ENCODE measurements at places on chromosomes 2 and 18.
A peak's percentile ranks its signal among the peaks of the same experiment; 100 is the strongest.

GRCh38 chr2:203683932-203684556 lies 22.4 kb upstream of the CD28 start:
- DNase-seq, result peak; percentile 54

GRCh38 chr2:20456116-20456571 lies 9.3 kb downstream of the RHOB start:
- no peak for DNase-seq

GRCh38 chr2:66553370-66553769 lies 118.4 kb downstream of the MEIS1 start:
- no peak for DNase-seq

GRCh38 chr2:74186038-74186437 lies 7.4 kb upstream of the MOB1A start:
- DNase-seq, result no peak

GRCh38 chr2:233414273-233414654 lies 60.0 kb downstream of the DGKD start:
- peak; percentile 31 for DNase-seq

- DNase-seq, result no peak
Observed at GRCh38 chr2:8857709-8858108, 20.3 kb upstream of the KIDINS220 start.

- DNase-seq, result no peak
Observed at GRCh38 chr2:201931951-201932350, 101.7 kb upstream of the FZD7 start.

GRCh38 chr2:208620487-208620978 lies 213.9 kb downstream of the PTH2R start:
- DNase-seq, result no peak

- DNase-seq, result no peak
Observed at GRCh38 chr2:98572676-98573075, 35.6 kb downstream of the COA5 start.

DNA sequence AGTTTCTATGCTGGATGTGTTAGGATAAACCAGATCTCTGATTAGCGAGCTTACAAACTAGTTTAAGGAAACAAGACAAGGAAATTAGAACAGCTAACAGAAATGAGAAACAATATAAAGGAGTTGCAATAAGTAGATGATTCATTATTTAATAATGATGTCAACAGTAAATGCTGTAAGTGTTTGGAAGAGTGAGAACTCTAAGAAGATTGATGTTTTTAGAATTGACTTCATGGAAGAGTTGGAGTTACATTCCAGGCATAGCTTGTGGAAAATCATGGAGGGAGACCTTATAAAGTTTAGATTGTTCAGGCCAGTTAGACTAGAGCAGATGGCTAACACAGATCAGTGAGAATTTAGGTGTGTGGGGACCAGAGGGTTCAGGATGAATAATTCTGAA lies 32.6 kb downstream of the PPP1R1C start:
- DNase-seq, result no peak

DNA sequence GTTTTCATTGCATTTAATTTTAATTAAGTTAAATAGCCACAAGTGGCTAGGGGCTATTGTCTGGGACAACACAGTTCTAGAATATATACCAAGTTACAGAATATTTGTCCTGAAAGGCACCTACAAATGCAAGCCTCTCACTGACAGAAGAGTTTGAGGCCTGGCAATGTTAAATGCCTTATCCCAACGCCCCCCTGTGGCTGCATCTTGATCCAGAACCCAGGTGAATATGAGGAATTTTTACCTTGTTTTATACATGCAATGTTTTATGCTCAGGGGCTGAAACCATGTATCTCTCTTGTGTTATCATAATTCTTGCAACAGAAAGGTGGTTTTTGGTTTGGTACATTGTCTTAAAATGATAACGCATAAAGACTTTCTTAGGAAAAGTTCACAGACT lies 71.8 kb upstream of the SEC11C start:
- no peak for DNase-seq

DNA sequence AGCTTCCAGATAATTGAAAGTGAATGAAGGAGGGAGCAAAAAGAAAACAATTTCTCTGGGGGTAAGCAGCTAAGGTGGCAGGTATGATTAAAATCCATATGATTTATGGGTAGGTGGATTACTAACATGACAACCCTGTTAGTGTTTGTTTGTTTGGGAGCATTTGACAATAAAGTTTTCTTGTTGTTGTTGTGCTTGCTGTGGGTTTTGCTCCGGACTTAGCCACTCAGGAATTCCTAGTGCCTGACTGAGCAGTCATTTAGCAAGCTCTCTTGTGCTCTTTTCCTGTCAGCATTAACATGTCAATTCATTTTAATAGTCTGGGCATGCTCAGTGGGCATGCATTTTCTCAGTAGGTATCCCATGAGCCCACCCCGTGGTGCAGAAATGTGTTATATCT lies 674.8 kb upstream of the ZEB2 start:
- DNase-seq, result no peak

DNA sequence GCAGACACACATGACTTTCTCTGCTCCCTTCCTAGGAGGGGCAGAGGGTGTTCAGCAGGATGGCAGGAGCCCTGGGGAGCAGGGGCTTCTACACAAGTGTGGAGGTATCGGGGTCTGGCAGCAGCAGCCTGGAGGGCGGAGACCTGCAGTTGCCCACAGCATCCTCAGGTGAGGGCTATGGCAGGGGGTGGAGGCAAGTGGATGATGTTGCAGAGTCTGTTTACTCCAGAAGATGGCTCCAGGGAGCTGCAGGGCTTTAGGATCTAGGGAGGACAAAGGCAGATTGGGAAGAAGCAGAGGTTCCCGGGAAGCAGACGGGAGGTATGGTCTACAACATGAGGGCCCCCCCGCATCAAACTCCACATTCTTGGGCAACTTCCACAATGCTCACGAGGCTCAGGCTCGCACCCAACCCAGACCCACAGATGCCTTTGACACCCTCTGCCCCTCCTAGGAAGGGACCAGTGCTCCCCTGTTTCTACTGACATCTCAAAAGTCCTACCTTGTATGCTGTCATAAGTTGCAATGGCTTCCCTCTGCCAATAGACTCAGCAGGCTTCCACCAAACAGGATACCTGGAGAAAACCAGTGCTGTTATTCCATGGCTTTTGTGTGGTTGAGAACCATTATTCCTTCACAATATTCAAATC lies 12.0 kb upstream of the ATP6V1C2 start:
- DNase-seq, result peak; percentile 58

DNA sequence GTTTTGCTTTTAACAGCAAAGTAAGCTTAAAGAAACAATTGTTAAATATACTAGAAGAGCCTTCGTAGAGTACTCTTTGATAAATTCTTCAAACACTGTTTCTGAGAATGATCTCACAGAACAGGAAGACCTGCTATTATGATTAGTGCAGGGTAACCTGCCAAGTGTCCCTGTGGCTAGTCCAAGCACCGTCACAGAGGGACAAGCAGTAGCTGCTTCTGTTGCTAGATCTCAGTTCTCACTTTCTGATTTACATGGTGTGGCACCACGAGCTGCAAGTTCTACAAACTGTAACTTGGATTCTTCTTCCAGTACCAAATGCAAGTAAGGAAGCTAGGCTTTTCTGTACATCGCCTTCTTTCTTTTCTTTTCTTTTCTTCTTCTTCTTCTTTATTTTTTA lies 121.5 kb downstream of the PIEZO2 start:
- DNase-seq, result no peak

DNA sequence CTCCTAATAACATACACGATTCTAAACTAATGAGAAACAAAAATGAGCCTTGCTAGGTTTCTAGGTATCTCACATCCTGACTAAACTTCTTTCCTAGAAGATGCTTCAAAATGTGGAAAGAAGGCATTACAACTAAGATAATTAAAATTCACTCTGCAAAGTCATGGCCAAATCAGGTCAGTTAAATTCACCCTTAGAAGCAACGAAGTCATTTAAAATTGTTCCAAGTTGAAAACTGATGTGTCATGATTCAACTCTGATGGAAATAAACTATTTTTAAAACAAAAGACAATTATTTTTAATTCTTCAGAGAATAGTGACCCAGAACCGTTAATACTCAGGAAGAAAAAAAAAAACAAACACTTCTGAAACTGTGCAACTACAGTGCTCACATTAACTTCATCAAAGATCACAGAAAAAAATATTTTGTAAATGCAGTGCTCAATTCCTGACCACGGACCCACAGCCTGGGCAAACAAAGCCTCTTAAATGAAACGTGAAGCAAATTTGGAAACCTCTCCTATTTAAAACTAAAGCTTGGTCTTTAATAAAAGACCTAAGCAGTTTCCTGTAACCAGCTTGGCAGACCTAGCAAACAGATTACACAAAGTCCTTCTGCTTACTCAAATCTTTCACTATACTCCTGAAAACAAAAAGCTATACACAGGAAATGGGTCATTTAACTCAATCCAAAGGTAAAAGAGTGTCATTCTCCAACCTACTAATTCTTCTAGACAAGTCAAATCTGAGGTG lies 39.0 kb downstream of the CHN1 start:
- no peak for DNase-seq

GRCh38 chr2:157170299-157170698 lies 87.2 kb upstream of the GALNT5 start:
- no peak for DNase-seq

DNA sequence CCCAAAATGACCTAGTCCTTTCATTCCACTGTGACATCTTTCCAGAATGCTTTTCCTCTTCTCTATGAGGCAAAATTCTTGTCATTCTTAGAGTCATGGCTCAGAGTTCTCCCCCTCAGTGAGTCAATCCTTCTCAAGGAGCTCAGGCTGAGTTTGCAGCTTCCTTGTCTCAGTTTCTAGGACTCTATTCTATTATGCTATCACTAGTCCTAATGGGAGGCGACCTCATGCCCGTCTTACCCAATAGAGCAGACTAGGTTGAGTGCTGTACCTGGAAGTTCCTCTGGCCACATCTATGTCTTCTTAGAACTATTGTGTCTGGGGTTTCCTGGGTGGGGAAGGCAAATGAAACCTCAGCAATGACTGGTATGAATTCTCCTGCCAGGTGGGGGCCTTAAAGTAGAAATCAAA lies 51.5 kb downstream of the HAUS1 start:
- peak; percentile 36 for DNase-seq

GRCh38 chr18:23512641-23513040 lies 9.3 kb downstream of the RMC1 start:
- no peak for DNase-seq

DNA sequence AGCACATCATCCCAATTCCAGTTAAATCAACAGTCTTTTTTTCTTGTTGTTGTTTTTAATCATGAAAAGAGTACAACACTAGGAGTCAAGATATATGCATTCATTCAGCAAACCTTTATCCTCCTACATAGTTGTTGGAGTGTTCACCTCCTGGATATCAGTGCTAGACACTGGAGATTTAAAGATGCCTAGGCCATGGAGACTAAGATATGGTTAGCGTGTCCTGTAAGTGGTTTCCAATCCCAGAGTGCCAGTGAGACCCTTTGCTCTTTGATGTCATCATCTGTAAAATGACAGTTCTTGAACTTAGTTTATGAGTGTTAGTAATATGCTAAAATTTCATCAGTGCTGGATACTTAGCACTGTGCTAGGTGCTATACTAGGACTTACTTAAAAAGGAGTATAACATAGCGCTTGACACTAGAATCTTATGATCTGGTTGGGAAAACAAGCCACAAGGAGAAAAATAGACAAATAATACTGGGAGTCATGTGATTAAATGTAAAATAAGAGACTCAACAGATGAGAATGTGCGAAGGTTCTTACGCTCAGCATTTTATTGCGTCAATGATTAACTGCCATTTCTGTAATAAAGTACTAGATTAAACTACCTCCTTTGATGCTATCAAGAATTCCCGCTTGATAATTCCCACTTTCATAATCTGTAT lies 31.5 kb downstream of the BABAM2 start:
- DNase-seq, result no peak

DNA sequence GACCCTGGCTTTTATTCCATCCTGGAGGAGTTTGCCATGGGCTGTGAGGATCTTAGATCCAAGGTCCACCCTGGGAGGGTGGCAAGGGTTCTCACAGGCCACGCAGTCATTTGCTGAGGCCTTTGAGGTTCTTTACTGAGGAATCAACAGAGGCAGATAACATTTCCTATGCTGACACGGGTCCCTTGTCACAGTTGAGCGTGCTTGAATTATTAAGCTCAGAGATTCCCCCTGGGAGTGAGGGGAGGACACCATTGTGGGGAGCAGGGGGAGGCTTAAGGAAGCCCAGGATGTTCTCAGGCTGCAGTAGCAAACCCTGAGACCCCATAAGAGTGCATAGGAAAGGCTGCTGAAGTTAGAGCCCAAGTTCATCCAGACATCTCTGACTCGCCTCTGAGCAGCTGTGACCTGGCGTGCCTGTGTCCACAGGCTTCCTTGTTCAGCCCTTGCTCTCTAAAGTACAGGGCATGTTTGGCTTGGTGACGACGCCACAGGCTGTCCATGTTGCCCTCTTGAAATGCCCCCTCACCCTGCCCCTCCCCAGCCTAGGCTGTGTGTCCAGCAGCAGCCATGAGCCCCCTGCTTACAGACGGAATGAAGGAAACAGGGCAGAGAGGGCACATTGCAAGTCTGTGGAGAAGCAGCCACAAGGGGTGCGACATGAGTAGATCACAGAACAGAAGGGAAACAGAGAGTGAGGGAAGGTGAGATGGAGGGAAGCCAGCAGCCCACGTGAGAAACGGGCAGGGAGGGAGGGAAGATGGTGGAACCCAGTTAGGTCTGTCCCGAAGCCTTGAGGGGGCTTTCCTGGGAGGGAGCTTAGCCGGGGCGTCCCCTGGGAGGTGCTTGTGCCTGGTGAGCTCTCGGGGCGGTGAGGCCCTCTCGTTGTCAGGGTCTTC lies 34.0 kb downstream of the NAPG start:
- no peak for DNase-seq

GRCh38 chr2:235238537-235238936 lies 255.3 kb upstream of the AGAP1 start:
- no peak for DNase-seq

GRCh38 chr2:114082731-114083433 lies 193.0 kb downstream of the ACTR3 start:
- no peak for DNase-seq

- DNase-seq, result no peak
Observed at GRCh38 chr2:197011021-197011417, 84.5 kb upstream of the PGAP1 start.

DNA sequence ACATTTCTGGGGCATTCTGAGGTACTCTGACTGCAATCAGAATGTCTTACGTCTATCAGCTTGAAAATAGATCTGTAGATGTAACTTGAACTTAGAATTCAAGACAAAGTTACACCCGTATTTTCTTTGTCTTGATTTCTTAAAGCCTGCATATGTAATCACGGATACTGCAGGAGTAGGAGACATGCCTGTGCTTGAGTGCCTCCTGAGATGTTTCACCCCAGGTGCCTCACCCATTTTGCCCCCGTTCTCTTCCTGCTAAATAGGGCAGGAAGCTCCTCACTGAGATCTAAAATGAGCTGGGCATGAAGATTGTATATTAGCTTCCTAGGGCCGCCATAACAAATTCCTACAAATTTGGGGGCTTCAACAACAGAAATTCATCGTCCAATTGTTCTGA lies 131.9 kb downstream of the RDH14 start:
- no peak for DNase-seq
